ENCODE measurements at places on chromosomes 7 and 10.

- no peak for DNase-seq
These were observed 273.1 kb upstream of the NEBL start for GRCh38 chr10:21170216-21170615.

GRCh38 chr10:34575882-34576281, 239.2 kb downstream of the PARD3 start:
- DNase-seq, result no peak

DNA sequence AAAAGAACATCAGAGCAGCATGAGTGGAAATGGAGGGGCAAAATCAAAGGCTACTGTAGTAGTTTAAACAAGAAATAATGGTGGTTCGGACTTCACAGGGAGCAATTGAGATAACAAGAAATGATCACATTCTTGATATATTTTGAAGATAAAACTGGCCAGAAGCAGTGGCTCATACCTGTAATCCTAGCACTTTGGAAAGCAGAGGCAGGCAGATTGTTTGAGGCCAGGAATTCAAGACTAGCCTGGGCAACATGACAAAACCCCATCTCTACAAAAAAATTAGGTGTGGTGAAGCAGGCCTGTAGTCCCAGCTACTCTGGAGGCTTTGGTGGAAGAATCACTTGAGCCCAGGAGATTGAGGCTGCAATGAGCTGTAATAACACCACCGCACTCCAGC, 22.9 kb downstream of the EEF1AKMT2 start:
- DNase-seq, result no peak

DNA sequence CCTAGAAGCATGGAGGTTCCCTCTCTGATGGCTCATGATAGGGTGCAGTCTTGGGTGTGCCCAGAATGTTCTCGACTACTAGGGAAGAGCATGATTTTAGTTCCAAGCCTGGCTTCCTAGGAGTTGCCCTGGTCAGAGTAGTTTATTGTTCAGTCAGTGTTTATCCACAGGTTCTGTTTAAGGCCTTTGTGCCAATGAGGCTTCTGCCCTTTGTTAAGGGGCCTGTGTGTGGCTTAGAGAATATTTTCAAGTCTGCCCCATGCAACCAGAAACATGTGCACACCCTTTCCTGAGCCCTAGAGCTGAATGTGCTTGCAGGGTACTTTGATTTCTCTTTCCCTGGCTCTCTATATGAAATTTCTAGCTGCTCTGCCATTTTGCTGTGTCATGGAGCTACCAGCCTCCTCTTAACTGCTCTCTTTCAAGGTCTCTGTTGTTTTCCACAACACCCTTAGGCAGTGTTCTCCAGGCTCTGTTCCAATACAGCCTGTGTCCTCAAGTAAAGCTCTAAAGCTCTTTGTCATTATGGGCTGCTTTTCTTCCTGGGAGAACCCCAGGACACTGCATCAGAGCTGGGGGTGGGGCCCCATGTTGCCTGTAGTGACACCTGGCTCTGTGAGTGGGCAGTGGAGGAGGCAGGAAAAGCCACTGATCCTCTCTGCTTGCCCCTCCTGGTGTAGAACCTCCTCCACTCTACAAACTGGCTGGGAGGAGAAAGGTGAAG, 34.1 kb upstream of the TSPAN33 start:
- DNase-seq, result no peak

- DNase-seq, result no peak
These were observed 73.3 kb upstream of the WAC start for GRCh38 chr10:28459453-28460144.

- peak; percentile 35 for DNase-seq
These were observed 1.8 kb downstream of the SMURF1 start for GRCh38 chr7:99141841-99142726.

- DNase-seq, result no peak
These were observed 1.8 kb downstream of the GDI2 start for GRCh38 chr10:5811387-5811821.

DNA sequence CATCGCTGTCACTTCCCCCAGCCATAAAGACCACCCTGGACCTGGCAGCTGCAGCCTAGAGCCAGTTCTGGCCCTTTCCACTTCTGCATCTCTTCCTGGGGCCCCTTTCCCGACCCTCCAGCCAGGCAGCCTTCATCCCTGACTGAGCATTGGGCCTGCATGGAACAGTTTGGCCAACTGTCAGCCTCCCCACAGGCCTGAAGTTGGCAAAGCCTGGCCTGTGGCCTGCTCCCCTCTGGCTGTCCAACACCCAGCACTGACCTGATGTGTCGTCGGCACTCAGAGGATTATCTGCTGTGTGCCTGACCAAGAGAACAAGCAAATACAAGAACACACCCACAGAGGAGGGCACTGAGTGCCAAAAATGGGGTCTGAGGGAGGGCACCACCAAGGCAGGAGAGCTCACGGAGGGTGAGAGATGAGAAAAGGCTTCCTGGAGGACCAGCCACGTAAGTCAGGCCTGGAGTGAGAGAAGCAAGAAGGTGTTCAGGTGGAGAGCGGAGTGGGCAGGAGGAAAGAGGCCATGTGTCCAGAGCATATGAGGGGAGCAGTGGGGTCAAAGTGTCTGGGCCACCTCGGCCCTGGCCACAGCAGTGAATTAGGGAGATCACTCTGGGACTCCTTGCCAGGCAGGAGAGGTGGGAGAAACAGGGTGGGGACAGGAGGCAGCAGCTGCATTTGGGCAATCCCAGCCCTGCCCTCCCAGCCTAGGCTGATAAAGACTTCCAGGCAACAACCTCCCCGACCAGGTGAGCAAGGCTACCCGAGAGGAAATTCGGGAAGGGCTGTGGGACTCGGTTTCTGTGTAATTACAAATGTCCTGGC, 4.5 kb downstream of the GPRIN2 start:
- DNase-seq, result no peak

DNA sequence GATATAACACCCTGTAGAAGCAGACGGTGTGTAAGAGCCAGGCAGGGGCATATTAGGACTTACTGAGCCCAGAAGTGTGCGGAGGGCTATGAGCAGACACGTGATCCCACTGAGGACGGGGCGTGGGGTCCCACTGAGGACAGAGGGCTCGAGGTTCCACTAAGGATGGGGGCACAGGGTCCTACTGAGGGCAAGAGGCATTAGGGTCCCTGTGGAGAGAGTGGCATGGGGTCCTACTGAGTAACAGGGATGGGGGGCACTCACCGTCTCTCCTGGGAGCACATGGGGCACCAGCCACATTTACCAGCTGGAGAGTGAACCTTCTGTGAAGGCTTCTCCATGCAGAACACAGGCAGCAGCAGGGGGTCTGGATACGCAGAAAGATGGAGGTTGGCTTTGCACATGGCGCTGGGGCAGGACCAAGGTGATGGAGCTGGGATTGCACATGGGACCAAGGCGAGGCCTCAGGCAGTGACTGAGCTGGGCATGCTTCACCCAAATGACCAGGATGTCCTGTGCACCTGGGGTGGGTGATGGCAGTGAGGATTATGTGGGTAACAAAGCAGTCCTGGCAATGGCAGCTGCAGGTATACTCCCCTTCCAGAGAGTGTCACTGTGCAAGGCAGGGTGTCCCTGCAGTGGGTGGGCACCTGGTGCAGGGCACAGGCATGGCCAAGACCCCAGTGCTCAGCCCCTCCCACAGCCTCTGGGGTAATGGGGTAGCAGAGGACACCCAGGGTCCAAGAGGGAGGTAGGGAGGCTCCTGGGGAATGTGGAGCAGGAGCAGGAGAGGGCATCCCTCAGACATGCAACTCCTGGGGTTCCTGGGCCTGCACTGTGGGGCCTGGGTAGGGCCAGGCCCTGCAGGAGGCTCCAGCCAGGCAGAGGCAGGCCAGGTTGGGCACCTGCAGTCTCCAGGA, 278.1 kb downstream of the TCERG1L start:
- DNase-seq, result no peak

DNA sequence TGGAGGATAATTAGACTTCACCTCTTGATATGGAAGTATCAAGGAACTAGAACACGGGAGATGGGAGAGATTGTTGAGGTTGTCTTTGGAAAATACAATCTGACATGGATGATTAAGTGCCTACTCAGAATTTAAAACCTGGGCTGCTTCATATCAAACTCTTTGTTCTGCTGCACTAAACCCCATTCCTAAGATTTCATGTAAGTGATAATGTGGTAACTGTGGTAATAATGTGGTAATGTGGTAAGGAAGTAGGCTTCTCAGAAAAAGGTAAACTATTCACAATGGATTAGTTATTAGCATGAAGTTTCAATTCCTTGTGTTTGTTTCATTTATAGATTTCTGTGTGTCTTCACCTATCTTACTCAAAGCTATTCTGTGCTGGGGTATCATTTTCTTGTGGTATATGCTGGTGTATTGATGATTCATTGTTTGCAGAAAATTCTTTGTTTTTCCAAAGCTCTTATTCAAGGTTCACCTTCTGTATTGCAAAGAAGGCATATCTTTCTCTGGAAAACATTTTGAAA, 129.9 kb upstream of the TAC1 start:
- DNase-seq, result no peak

DNA sequence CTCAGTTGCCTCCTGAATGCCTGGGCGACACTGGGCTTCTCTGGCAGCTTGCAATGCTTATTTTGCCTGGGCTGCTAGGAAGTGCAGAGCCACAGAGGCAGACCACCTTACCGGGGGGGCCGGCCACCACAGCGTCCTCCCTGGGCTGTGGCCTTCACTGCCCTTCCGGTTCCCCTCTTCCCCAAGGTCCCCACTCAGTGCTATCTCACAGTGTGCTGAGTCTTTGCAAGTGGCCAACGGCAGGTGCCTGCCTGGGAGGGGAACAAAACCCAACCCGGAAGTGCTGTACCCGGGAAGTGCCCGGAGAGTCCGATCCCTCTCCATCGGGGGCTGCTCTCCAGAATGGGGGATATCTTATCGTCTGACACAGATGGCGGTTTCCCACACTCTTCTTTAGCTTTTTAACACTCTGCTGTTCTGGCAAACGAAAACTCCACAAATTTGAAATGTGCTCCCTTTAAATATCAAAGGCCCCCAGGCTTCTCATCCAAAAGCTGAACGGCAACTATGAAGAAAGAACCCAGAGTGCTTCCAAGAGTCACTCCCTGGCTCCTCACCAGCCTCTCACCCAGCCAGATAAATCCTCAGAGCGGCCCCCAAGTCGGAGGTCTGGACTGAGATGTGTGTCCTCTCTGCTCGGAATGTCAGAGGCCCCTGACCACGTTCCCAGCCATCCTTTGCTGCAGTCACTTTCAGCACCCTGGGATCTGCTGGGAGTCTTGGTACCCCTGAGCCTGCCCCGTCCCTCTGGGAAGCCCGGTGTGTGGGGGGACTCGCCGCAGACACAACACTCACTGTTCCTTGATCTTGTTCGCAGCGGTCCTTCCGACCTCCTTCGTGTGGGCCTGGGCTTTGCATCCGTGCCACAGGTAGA, 165.1 kb downstream of the SVIL start:
- DNase-seq, result no peak

DNA sequence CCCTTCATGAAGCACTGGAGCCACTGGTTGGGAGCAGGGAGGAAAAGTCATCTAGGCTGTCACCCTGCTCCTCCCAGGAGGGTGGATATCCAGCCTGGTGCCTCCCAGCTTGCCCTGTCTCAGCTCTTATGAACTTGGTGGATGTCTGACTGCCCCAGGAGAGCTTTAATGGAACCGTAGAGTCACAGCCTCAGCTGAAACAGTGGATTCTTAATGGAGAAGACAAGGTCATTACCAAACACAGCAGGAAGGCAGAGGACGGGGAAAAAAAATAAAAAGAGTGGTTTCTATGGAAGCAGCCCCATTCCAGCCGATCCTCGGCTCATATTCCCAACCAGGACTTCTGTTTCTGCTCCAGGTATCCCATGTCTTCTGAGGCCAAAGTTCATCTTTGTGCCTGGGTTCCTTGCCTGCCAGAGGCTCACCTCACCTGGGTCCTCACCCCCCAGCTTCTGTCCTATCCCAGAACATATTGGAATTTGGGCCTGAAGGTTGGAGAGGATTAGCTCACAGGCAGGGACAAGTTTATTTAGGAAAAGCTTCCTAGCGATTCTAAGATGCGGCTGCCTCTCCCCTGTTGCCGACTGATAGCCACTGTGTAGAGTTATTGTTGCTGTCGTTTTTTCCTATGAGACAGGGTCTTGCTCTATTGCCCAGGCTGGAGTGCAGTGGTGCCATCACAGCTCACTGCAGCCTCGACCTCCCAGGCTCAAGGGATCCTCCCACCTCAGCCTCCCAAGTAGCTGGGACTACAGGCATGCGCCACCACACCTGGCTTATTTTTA, 15.6 kb downstream of the CCL26 start:
- DNase-seq, result no peak

DNA sequence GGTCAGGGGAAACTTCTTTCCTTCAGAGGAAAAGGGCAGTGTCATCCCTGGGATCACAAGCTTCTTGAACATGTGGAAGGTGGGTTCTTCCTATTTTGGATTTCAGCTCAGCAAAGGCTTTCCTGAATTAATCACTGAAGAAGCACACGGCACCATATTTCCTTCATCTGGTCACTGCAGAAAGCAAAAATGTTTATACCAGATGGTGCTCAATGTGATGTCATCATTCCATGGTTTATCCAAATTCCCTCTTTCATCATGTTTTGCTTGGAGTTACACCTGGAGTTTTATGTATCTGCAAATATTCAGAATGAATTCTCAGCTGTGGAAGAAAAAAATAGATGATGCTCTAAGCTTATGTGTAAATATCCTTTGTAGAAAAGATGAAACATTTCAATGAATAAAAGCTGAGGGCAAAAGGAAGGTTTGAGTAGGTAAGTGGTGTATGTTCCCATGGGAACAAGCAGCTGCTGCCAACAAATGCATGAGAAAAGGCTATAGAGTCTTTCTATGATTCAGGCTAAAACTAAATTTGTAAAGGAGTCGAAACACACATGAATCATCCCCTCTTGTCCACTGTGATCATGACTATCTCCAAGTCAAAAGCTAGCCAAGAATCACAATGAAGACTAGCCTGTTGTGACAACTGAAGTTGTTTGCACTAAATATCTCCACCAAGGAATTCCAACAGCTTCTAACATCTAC, 26.9 kb upstream of the BPGM start:
- no peak for DNase-seq

- DNase-seq, result no peak
These were observed 70.3 kb downstream of the NRCAM start for GRCh38 chr7:108385834-108386422.

DNA sequence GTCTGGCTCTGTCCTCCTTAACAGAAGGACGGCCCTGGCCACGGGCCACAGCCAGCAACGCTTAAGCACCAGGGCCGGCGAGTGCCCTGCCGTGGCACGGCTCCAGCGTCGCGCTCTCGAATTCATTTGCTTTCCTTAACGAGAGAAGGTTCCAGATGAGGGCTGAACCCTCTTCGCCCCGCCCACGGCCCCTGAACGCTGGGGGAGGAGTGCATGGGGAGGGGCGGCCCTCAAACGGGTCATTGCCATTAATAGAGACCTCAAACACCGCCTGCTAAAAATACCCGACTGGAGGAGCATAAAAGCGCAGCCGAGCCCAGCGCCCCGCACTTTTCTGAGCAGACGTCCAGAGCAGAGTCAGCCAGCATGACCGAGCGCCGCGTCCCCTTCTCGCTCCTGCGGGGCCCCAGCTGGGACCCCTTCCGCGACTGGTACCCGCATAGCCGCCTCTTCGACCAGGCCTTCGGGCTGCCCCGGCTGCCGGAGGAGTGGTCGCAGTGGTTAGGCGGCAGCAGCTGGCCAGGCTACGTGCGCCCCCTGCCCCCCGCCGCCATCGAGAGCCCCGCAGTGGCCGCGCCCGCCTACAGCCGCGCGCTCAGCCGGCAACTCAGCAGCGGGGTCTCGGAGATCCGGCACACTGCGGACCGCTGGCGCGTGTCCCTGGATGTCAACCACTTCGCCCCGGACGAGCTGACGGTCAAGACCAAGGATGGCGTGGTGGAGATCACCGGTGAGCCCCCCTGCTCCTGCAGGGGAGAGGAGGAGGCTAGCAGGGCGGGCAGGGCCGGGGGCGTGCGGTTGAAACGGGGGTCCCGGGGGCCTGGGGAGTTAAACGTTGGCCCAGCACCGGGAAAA, at the start of gene HSPB1:
HSPB1 (plus strand) TSS at position 327 of the 855 bp plus-strand sequence; CDS start at position 367, 40 bp downstream.
- DNase-seq, result peak; percentile 73

GRCh38 chr10:67853512-67853911, 15.5 kb upstream of the DNAJC12 start:
- DNase-seq, result no peak

GRCh38 chr7:2654059-2654458, 22.3 kb downstream of the TTYH3 start:
- DNase-seq, result no peak
